Activated CD4-positive, alpha-beta T cell treated with anti-CD3 and anti-CD28 coated beads for 24 hours (primary cell): ENCODE measurements at places on chromosomes 2 and 18.

- no peak for DNase-seq
These were observed 693 bp upstream of the PDK1 start for GRCh38 chr2:172555272-172555521.

DNA sequence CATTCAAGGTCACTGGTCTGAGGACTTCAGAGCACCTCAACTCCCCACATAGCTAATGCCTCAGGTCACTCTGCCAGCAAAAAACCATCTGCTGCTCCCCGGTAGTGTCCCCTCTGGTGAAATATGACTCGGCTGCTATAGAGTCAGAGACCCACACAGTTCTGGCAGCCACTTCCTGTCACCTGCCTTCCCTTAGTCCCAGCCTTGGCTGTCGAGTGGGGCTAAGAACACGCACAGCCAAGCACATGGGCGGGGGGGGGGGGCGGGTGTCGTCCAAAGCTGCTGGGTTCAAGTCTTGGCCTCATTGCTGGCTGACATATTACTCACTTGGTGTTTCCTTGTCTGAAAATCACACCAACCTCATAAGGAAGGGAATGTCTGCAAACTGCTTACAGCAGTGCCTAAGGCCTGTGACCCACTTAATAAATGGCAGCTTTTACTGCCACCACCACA, 37.5 kb downstream of the POLR1A start:
- DNase-seq: peak; percentile 4

GRCh38 chr2:162342841-162343240, 1.1 kb upstream of the GCA start:
- no peak for DNase-seq

GRCh38 chr2:126317790-126318431, 338.0 kb upstream of the GYPC start:
- no peak for DNase-seq

- DNase-seq: no peak
These were observed 37.6 kb downstream of the RND3 start for GRCh38 chr2:150449856-150450255.

- DNase-seq: no peak
These were observed 52.4 kb downstream of the EPC2 start for GRCh38 chr2:148696985-148697384.

- no peak for DNase-seq
These were observed 72.1 kb downstream of the KLHL29 start for GRCh38 chr2:23456881-23457760.

- no peak for DNase-seq
These were observed 1.3 kb upstream of the CYP26B1 start for GRCh38 chr2:72148837-72149555.

GRCh38 chr18:61998335-61998734, 105.5 kb upstream of the RNF152 start:
- DNase-seq: no peak

DNA sequence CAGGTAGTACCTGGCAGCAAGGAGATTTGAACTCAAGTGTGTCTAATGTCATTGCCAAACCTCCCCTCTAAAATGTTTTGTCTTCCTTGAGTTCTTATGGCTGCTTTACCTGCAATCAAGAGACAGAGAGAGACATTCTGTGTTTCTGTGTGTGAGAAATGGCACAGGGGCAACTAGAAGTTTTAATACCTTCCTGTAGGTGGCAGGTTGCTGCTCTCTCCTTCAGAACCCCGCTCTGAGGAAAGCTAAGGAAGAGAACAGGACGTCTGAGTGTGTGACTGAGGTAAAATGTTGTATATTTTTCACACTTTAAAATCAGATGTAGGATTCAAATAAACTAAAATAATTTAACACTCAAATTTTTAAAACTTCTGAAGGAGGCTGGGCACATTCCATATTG, 19.2 kb downstream of the DTNA start:
- DNase-seq: no peak

GRCh38 chr2:36549165-36549574, 48.8 kb downstream of the FEZ2 start:
- no peak for DNase-seq

- no peak for DNase-seq
These were observed 115.5 kb upstream of the GLI2 start for GRCh38 chr2:120620025-120620793.

GRCh38 chr18:61666876-61667590, 225.8 kb downstream of the RNF152 start:
- DNase-seq: no peak

GRCh38 chr2:60439219-60439974, 114.1 kb downstream of the BCL11A start:
- DNase-seq: no peak

DNA sequence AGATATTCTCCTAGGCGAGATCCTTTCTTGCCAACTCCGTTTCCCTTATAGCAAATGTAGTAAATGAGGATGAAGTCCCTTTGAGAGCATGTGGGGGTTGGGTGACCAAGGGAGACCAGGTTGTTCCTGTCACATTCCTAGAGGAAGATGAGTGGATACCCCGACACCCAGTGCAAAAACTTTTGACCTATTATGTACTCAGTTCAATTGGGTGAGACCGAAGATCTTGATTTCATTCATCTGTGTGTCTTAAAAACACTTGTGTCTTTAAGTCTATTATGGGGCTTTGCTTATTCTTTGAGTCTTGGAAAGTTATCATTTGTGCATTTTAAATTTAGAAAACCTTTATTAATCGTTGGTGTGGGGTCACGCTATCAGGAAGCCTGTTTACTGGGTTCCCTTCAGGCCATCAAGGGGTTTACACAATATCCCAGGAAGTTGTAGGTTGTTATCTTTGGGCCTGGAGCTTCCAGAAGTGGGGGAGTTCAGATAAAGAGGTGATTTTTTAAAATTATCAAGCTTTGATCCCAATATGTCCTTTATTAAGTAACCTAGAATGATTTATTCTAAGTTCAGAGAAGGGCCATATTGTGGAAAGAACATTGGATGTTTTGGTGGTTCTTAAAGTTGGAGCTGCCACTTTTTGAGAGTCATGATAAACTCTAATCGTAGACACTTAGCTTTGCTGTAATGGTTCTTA, 2.8 kb downstream of the RHOB start:
- DNase-seq: no peak

DNA sequence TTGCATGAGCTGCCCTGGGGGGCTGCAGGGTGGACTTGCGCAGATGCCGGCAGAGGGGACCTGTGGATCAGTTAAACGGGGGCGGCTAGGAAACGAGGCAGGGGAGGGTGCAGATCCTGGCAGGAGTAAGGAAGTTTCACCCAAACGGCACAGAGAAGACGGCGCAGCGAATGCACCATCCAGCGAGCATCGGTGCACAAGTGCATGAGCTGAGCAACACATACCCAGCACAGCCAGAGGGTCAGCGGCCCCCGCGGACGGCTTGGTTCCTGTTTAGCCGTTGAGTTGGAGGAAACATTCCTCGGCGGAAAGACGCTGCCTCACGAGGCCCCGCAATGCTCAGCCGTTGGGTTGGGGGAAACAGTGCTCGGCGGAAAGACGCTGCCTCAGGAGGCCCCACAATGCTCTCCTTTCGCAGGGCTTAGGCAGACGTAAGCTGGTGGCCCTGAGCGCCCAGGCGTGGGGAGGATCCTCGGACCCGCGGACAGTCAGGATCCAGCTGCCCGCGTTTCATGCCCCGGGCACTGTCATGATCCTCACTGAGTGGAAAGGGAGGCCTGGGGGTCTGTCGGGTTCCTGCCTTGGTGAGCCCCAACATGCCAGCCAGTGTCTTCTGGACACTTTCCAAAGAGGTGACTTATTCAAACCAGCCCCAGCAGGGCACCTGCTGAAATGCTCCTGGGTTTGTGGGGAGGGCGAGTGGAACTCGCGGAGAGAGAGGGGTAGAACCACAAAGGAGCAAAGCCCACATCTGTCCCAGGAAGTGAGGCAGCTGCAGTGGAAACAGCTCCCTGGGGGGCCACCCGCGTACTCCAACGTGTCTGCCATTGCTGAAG, 86.3 kb downstream of the NDUFA10 start:
- DNase-seq: no peak

GRCh38 chr2:235981631-235982030, 186.6 kb downstream of the GBX2 start:
- no peak for DNase-seq

- no peak for DNase-seq
These were observed 2.0 kb downstream of the XPO1 start for GRCh38 chr2:61536180-61536571.

GRCh38 chr18:25639596-25639995, 287.6 kb upstream of the ZNF521 start:
- no peak for DNase-seq

DNA sequence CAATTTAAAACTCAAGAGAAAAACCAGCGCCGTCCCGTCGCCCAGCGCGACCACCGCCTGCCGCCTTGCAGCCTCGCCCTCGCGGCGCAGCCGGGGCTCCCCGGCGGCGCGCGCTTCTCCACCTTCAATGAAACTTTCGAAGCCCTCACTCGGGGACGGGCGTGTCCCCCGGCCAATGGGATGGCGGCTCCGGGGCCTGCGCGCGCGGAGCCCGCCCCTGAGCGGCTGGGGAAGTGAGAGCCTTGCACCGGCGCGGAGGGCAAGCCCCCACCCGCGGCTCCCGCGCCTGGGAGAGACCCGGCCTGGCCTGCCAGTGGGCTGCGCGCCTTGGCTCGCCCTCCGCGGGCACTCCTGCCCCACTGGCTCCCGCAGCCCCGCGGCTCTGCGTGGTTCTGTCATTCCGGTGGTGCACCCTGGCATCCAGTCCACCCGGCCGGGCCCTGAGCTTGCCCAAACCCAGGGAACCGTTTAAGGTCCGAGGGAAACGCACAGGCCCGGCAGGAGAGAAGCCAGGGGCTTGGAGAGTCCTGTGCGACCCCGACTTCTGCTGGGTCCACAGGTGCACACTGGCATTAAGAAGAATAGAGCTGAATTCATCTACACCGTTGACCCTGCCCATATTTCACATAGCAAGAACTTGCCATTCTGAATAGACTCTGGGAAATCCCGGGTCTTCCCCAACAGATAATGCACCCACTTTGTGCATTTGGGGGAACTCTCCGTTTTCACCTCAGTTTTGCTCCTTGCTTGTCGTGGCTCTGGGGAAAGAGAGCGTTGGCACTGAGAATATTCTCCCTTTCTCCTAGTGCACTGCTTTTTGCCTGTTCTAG, at the start of gene PIEZO2:
Gene PIEZO2 (minus strand): TSS at position 129 of the 830 bp plus-strand sequence. CDS start 981 bp downstream, outside the sequence.
- no peak for DNase-seq

- no peak for DNase-seq
These were observed 254.4 kb upstream of the HS6ST1 start for GRCh38 chr2:128573116-128573515.

DNA sequence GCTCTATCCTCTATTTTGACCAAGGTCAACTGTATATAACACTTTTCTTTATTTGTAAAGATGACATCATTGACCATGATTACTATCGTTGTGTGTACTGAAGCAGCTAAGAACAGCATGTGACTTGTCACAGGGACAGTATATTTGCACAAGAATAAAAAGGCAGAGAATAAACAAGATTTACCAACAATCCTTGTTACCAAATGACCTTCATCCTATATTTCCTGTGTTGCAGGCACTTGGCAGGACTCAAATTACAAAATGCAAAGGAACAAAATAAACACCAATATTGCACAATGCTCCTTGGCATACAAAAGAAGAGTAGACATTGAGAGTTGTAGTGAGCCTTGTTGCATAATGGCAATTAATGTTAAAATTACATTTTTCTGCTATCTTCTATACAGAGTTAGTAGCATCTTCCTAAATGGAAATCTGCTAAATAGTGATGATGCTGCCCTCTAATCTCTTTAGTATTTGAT, 61.8 kb downstream of the RFTN2 start:
- no peak for DNase-seq

DNA sequence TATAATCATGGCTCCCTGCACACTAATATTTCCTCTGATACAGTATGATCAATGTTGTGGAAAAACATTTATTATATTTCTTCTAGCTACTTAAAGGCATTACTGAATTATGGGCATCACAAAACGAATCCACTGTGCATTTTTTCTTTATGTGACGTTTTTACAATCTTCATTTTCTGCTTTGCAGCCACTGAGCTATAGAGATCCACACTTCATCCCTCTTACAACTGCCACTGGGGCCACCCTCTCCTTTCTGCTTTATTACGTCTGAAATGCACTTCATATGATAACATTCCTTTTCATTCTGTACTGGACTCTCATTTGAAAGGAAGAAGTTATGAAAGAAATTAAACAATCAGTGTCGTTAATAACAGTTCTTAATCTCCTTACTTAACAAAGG, 394.5 kb upstream of the HNRNPA3 start:
- DNase-seq: no peak

GRCh38 chr2:74532222-74532621, 2.5 kb downstream of the HTRA2 start:
- no peak for DNase-seq

- no peak for DNase-seq
These were observed 86.1 kb downstream of the LONRF2 start for GRCh38 chr2:100236166-100236565.

- no peak for DNase-seq
These were observed 265.7 kb upstream of the ZC3H15 start for GRCh38 chr2:186220409-186220808.

- no peak for DNase-seq
These were observed 51.0 kb downstream of the FAM168B start for GRCh38 chr2:131042148-131042775.

DNA sequence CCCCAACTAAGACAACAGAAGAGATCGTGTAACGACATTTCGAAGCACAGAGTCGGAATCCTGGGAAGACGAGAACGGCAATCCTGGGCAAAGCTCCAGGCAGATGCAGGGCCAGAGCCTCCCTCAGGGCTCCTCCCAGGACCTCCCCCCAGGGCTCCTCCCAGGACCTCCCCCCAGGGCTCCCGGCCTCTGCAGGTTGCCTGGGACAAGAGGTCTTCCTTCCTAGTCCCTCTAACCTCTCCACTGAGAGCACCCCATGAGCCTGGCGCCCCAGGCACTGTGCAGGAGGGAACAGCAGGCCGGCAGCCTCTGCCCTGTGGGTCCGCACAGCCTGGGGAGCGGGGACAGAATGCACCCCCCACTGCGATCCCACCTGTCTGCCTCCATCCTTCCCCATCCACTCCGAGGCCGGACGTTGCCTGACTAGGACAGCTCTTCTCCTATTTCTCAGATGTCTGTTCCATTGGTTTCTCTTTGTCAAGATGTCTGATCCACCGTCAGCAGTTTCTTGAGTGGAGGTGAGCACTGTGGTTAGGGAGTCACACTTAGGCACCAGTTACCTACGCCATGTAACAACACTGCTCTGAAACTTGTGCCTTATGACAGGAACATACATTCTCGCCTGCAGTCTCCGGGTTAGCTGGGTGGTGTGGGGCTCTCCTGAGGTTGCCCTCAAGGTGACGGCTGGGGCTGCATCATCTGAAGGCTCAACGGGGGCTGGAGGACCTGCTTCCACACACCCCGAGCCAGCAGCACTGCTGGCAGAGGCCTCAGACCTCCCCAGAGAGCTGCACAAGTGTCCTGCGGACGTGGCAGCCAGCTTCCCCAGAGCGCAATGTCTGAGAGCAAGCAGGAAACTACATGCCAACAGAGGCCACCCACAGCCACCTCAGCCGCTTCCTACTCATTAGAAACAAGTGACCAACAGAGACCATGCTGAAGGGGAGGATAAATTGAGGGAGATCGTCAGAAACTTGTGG, 28.9 kb downstream of the ADI1 start:
- no peak for DNase-seq

DNA sequence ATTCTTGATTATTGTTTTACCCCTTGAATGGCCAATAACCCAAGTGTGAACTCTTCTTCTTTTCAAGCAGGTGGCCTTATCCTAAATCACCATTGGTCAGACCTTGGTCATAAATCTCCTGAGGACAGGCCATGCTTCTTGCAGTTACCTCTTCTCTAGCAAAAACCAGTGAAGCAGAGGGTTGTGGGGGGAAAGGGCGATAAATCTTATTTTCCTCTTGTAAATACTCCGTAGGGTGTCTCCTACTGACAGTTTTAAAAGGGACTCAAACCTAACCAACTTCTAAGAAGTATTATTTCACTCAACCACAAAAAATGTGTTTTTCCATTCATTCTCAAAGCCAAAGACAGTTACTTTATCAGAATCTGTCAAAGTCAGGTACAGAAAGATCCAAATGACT, 168.1 kb upstream of the RMP24 start:
- no peak for DNase-seq
